ENCODE measurements at places on chromosomes 13 and 19.
A peak's percentile ranks its signal among the peaks of the same experiment; 100 is the strongest.

GRCh38 chr19:50870417-50871089 lies 2.7 kb upstream of the KLK2 start:
- no peak for DNase-seq

DNA sequence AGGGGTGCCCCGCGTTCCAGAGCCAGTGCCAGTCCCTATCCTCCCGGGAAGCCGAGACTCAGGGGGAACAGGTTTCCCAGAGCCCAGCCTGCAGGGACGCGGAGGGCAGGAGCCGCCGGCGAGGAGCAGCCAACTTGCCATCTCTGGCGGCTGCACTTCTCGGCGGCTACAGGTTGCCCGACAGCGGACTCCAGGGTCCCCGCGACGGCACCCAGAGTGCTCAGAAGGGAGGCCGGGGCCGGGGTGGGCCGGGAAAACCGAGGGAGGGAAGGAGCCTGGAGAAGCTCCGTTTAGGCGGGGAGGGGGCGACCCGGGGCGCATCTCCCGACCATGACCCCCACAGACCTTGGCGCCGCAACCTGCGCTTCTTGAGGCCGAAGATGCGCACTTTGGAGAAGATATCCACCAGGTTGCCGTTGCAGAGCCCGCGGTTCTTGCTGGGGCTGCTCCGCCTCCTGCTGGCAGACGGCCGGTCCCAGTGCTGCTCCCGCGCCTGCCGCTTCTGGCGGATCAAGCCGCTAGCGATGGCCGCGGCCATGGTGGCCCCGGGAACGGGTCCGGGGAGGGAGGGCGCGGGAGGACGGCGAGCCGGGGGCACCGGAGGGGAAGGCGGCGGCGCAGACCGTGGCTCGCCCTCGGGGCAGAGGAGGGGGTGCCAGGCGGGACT lies 463.8 kb downstream of the ITGBL1 start:
- no peak for DNase-seq

GRCh38 chr19:12666265-12667048 lies at the start of the genes MAN2B1 and WDR83:
Gene MAN2B1 (minus strand): TSS chr19:12666742. CDS start chr19:12666701, 41 bp downstream.
Gene WDR83 (plus strand): TSS chr19:12666807. CDS start chr19:12669791, 2,984 bp downstream.
- peak; percentile 82 for DNase-seq

DNA sequence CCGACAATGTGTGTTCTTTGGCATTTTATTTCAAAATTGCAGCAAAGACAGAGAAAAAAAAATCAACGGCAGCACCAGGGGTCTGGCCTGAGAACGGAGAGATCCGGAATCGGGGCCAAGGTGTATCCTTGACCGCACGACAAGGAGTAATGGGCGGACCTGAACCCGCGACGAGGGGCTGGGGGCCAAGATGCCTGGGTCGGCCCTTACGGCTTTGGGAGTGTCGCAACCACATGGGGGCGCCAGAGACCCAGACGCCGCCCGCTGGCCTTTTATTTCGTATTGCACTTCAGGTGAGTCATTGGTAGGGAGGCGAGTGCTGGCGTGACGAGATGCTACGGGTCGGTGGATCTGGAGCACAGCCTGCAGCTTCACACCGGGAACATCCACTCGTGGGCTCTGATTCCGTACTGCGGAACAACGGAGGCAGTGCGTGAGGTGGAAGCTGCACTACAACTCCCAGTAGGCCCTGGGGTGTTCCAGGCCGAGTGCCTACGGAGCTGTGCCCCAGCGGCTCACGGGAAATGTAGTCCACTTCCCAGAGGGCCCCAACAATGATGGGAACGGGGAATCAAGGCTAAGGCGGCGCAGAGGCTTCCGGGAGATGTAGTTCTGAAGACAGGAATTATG lies 15.7 kb downstream of the BCAT2 start:
- peak; percentile 95 for DNase-seq

DNA sequence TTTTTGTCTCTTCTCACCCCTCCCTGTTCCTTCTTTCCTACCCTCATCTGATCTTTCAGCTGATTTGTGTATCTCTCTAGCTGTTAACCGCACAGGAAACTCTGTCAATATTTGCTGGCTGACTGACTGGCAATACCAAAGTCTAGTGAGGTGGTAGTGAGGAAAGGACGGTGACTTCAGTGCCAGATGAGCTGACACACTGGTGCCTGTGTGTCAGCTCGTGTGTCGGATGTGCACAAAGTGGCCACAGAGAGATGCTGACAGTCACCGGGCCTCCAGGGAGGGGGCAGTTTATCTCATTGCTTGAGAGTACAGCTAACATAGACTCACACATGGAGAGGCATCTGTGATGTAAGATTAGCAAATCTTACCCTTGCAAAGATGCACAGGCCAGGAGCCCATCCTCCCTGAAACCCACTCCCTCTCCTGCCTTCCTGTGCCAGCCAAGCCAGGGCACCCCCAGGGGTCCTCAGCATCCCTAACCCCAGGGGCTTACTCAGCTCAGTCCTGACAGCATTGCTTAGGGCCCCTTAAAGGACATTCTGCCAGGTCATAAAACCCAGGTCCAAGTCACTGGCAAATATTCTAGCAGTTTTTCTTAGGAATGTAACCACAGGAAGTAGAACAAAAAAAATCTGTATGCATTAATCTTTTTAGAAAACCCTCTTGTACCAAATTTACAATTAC lies 80.2 kb downstream of the SHISA2 start:
- no peak for DNase-seq

GRCh38 chr13:52025475-52026245 lies 1.2 kb downstream of the UTP14C start:
- DNase-seq, result no peak

GRCh38 chr13:63396746-63397145 lies 1981.1 kb upstream of the PCDH20 start:
- no peak for DNase-seq

DNA sequence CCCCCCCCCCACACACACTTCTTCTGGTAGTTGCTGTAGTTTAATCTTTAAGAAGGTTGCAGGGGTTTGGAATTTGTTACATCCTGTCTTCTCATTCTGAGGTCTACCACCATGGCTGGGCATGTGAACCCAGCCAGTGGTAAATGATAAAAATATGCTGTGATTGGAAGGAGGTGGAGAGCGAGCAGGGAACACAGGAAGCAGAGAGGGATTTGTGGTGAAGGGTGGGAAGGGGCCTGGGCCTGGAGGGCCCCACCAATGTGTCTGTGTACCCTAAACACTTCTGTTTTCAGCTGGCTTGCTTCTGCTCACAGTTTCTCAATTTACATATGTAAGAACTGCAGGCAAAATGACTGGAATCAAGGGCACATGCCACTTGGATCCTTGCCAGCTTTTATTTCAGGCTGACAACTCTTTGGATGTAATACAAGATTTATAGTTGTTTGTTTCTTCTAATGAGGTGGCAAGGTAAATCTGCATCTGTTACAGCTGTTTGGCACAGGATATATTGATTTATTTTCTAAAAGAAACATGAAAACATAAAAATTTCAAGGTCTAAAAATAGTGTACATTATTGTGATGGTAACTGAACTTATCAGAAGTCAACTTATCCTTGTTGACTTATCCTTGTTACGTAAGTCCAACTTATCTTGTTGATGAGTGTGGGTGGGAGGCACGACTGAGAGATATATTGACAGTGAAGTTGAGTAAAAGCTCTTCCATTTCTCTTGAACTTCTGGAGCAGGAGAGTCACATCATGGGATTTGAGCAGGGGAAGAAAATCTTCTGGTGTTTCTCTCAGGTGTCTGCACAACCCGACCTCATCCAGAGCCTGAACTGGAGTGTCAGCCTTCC lies 313.2 kb downstream of the SHISA2 start:
- DNase-seq, result peak; percentile 11

DNA sequence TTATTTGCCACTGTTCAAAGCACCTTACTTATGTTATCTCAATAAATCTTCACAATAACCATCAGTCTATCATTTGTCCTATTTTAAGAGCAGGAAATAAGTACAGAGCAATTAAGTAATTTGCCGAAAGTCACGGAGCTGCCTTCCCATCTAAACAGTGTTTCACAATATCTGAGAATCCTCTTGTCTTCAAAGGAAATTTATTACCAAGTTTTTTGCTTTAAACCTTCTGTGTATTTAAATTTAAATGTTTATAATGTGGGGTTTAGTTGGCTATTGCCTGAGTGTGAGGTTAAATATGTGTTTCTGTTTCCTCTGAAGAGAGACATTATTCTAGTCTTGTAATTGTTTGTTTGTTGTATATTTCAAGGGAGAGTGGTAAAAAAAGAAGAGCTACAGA lies 633.1 kb downstream of the EFNB2 start:
- DNase-seq, result no peak

DNA sequence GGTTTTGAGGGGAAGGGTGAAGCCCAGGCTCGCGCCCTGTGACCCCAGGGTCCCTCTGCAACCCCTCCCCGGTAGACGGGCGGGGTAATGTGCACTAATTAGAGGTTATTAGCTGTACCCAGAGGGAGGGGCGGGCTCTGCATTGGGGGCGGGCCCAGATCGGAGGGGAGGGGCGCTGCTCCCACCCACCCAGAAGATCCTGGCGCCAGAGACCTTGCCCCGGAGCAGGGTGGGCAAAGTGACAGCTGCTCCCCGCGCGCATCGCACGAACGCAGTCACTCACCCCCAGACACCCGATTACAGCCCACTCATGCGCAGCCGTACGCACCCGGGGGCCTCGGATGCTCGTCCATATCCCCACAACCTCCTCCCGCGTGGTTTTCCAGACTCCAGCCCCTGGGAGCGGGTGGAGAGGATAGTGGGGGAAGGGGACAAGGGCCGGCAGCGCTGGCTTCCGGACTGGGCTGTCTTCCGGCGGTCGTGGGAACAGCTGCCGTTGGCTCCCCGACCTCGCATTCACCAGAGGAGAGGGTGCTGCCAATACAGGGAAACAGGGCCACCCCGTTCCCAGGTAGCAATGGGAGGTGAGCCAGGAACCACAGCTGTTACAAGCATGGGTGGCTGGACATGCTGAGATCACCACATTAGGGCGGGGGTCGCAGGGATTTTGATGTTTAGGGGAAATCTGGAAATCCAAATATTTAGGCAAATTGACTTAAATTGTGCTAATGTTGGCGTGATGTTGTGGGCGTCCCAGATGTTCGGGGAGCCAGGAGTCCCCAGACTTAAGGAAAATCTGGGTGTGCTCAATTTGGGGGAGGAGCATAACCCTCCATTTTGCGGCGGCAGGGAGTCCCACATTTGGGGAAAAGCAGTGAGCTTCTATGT lies 2.9 kb upstream of the HOOK2 start:
- peak; percentile 73 for DNase-seq

GRCh38 chr13:36447501-36447900 lies 15.2 kb downstream of the CCNA1 start:
- DNase-seq, result no peak

- DNase-seq, result no peak
These were observed 22.1 kb downstream of the ADGRL1 start for GRCh38 chr19:14183741-14184350.

DNA sequence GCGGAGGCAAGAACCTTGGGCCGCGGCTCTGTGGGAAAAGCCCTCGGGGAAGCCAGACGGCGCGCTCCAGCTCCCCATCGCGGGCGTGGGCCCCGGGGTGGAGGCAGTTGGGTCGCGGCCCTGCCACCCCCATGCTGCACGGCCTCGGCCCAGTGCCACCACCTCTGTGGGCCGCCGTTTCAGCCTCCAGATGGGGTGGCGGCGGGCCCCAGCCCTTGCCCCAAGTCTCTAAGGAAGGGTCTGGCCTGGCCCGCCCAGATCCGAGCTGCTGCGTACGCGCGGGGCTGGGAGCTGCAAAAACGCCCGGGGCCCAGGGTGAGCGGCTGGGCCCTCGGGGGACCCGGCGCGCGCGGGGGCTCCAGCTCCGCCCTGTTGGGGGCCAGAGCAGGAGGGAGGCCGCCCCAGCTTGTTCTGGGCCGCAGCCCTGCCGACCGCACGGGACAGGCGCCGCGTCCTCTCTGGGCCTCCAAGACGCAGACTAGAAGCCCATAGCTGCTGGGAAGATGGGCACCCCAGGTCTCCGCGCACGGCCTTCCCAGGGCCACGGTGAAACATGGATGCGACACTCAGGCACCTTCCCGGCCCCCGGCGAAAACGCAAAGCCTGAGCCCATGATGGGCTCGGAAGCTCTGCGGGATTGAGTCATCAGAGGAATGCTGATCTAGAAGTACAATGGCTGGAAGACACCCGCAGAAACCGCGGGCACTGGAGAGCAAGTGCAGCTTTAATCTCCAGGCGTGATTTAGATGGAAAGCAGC lies 110.1 kb downstream of the KCTD15 start:
- DNase-seq, result peak; percentile 23

DNA sequence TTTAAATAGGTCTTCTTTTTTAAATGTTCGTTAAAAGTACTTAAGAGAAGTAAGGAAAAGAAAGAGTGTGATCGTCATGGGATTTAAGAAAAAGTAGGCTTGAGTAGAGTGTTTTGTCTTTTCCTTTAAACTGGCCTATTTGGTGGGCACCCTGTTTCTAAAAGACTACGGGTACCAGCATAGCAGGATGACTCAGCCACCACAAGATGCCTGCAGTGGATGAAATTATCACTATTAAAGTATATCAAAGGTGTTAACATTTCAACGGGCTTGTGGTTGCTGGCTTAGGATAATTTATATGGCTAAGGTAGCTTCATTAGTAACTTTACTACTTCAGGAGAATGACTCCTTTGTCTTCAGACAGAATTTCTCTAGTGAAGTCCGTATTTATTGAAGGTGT lies 112.6 kb downstream of the STARD13 start:
- no peak for DNase-seq

DNA sequence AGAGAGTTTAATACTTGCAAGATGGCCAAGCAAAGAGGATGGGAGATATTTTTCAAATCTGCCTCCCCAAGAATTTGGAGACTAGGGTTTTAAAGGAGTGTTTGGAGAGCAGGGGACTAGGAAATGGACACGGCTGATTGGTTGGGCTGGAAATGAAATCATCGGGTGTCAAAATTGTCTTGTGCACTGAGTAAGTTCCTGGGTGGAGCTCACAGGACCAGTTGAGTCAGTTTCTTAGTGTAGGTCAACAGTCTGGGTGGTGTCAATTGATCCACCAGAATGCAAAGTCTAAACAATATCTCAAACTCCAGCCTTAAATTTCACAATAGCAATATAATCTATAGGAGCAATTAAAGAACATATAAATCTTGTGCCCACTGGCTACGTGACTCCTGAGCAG lies 23.0 kb upstream of the CEACAM4 start:
- no peak for DNase-seq

- peak; percentile 60 for DNase-seq
These were observed 652 bp downstream of the CHERP start for GRCh38 chr19:16541526-16542044.

GRCh38 chr19:5652261-5652660 lies 28.1 kb downstream of the MICOS13 start:
- DNase-seq, result no peak

- DNase-seq, result no peak
These were observed 67.2 kb downstream of the ALOX5AP start for GRCh38 chr13:30802501-30802900.

DNA sequence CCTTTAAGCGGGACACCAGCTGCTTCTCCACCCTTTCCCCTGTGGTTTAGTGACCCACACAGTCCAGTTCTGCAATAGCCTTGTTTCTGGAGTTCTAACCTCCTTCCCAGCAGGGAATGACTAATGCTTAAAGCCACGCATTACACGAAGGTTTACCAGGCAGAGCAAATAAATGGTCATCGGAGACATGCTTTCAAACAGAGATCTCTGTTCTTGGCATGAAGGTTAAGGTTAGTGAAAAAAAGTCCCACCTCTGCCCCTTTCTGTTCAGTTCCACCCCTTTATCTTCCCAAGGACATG lies 25.3 kb upstream of the MEDAG start:
- peak; percentile 57 for DNase-seq

GRCh38 chr13:112821340-112822055 lies 131.7 kb downstream of the ATP11A start:
- DNase-seq, result no peak

GRCh38 chr19:54694648-54695047 lies 29.6 kb upstream of the KIR3DL3 start:
- DNase-seq, result no peak

Data from endothelial cell of umbilical vein (primary cell).